ENCODE measurements at places on chromosomes 3 and 15. TPM values are rescaled to one million over a fixed set of nuclear protein-coding genes. Genes with fewer than 3 reads are reported as not detected.
A peak's percentile ranks its signal among the peaks of the same experiment; 100 is the strongest.

GABRA5 gene
- total RNA-seq, result 0.20 TPM

CPEB1 gene
- 0.87 TPM for total RNA-seq

MOBP gene
- 0.10 TPM for total RNA-seq

FOXB1 gene
- total RNA-seq, result not detected

GOLGA8N gene
- total RNA-seq, result 3.2 TPM

SUSD5 gene
- total RNA-seq, result 2.3 TPM

TTC21A gene
- 1.2 TPM for total RNA-seq

TRIM42 gene
- total RNA-seq, result not detected

GRCh38 chr3:171829841-171830517, 13.2 kb upstream of the TMEM212 start:
- peak overlapping the region; percentile 40 for H3K27ac ChIP-seq
- peak; percentile 85 for DNase-seq
- H3K27me3 ChIP-seq, result no peaks in the 10 kb centered on the region

DNA sequence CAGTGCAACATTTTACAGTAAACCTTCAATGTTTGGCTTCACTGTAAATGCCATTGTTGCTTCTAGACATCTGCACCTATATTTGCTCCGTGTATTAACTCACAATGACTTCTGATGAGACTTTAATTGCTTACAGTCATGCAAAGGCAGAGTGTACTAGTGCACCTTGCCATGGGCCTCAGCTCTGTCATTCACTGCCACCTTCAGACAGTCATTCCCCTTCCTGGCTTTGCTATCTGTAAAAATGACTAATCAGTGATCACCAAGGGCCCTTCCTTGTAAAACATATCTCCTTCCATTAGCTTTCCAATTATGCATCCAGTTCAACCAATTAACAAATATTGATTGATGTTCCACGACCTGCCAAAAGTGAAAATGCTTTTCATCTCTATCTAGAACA, 120.3 kb downstream of the ARRDC4 start:
- no peaks in the 10 kb centered on the region for H3K27me3 ChIP-seq
- H3K4me1 ChIP-seq, result peaks cover 5% of the 10 kb centered on the region
- peak; percentile 38 for DNase-seq
- H3K4me3 ChIP-seq, result no peak overlapping the region
- H3K27ac ChIP-seq, result no peak overlapping the region
- H3K36me3 ChIP-seq, result no peaks in the 10 kb centered on the region

- no peak overlapping the region for H3K27ac ChIP-seq
- H3K36me3 ChIP-seq, result no peaks in the 10 kb centered on the region
- DNase-seq, result no peak
Measured at GRCh38 chr3:59178698-59179097, 128.9 kb upstream of the CFAP20DC start.

DNA sequence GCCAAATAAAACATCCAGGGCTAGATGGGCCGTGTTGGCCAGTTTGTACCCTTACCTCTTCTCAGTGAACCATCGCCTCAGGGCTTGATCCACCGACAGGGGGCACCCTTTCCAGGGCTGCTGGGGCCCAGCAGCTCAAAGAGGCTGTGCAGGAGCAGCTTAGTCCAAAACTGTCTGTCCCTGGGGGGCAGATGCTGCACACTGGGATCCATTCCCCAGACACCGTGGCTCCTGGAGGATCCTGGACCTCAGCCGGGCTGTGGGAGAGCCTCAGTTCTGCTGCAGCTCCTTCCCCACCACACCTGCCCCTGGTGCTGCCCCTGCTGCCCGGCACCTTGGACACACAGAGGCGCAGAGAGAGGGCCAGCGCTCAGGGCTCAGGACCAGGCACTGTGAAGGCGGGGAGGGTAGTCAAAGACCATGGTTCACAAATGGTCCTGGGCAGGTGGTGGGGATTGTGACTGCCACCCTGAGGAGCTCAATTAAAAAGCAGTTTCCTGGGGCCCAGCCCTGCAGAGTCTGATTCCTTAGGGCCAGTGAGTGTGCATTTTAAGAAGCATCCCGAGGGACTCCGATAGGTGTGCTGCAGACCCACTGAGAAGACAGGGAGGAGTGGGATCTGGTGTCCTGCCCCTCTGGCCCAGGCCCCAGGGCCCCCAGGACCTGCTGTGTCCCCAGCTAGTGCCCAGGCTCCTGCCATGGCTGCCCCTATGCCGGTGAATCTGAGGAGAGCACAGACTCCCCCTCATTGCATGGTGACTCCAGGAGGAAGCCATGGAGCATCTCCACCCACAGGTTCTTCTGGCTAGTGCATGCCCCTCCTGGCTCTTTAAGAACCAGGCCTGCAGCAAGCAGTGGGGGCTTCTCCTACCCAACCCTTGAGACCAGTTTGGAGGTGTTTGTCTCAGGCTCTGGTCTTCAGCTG, 86.5 kb upstream of the PRR20G start:
- H3K27me3 ChIP-seq, result peaks cover 7% of the 10 kb centered on the region
- no peak overlapping the region for H3K4me3 ChIP-seq
- no peaks in the 10 kb centered on the region for H3K4me1 ChIP-seq
- no peak overlapping the region for H3K27ac ChIP-seq
- H3K36me3 ChIP-seq, result no peaks in the 10 kb centered on the region

- peak; percentile 84 for DNase-seq
- no peaks in the 10 kb centered on the region for H3K27me3 ChIP-seq
- H3K27ac ChIP-seq, result peak overlapping the region; percentile 65
- peaks cover 4% of the 10 kb centered on the region for H3K4me1 ChIP-seq
- no peak overlapping the region for H3K4me3 ChIP-seq
- no peaks in the 10 kb centered on the region for H3K36me3 ChIP-seq
Measured at GRCh38 chr15:69760890-69761568, 308.4 kb downstream of the RPLP1 start.

- no peak overlapping the region for H3K27ac ChIP-seq
- no peak overlapping the region for H3K4me3 ChIP-seq
- no peak for DNase-seq
- no peaks in the 10 kb centered on the region for H3K4me1 ChIP-seq
Measured at GRCh38 chr15:41396111-41396510, 6.2 kb downstream of the NDUFAF1 start.

DNA sequence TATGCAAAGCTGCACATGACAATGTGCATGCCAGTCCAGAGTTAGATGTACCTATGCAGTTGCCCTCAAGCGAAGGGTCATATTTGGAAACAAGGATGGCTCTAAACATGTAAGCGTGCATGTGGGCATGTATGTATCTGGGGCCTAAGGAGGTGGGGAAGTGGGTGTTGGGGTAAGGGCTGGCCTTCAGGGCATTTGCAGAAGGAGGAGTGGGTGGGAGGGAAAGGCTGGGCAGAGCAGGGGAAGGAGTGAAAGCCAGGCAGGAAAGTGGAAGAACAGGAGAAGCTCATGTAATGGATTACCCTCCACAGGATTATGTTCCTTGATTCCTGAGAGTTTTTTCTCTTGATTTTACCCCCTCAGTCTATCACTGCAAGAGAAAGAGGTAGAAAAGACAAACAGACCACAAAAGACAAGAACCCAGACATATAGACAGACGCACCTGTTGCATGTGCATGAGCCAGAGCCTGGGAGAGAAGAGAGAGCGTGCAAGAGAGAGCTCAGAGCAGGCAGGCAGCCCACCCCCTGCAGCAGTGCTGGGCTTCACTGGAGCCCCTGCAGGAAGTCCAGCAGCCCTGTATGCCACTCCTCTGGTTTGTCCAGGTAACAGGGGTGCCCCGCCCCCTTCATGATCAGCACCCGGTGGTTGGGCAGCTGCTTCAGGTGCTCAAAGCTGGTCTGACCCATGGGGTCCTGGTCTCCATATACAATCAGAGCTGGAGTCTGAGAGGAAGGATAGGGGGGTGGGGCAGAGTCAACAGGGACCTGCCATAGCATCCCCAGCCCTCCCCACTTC, 1.8 kb upstream of the PCBP4 start:
- DNase-seq, result no peak
- no peaks in the 10 kb centered on the region for H3K36me3 ChIP-seq
- H3K27ac ChIP-seq, result peak overlapping the region; percentile 92
- no peak overlapping the region for H3K4me3 ChIP-seq
- H3K4me1 ChIP-seq, result peaks cover 38% of the 10 kb centered on the region

- DNase-seq, result no peak
Measured at GRCh38 chr3:179542375-179542774, 20.4 kb upstream of the ACTL6A start.

GRCh38 chr15:63380151-63380807, 1.4 kb downstream of the CA12 start:
- peak overlapping the region; percentile 7 for H3K27ac ChIP-seq
- H3K36me3 ChIP-seq, result no peaks in the 10 kb centered on the region
- H3K4me1 ChIP-seq, result peaks cover 17% of the 10 kb centered on the region
- DNase-seq, result no peak
- no peak overlapping the region for H3K4me3 ChIP-seq

DNA sequence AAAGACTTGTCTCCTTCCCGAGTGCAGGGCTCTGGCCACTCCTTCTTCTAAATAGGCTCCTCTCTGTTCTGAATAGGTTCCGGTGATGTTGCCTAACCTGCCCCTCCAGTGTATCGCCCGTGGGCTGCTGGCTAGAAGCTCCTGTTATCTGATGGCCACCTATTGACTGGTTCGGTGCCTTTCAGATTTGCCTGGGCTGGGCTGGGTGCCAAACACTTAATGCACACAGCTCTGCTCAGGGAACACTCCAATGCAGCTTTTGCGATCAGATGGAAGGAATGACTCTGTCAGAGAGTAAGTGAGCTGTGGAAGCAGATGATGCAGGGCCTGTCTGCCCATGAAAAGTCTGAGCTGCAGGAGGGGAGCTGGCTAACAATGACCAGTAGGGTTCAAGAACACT, 112.9 kb downstream of the CORO2B start:
- H3K27ac ChIP-seq, result no peak overlapping the region
- DNase-seq, result peak; percentile 30
- H3K4me1 ChIP-seq, result no peaks in the 10 kb centered on the region
- H3K27me3 ChIP-seq, result no peaks in the 10 kb centered on the region
- H3K4me3 ChIP-seq, result no peak overlapping the region

DNA sequence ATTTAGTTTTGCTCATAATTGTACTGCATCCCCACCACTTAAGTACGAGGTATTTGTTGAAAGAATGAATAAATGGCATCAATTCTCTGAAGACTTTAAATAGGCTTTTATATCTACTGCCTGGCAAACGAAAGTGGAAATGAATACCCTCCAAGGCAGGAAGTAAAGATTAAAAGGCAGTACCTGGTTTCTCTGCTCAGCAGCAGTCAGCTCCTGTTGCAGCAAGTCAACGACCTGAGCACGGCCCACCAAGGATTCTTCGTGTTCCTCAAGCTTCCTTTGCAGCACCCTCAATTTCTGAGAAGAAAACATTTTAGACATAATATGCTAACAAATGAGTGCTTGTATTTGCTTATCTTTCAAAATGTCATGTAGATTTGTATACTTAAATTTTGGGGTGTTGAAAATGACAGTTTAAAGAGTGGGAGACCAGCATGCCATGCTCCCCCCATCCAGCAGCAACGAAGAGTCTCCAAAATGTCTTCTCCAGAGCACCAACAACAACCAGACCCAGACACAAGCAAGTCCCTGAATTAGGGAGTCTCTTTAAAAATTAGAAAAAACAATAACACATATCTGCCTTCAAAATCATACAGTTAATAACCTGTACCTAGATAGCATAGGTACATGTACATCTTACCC, 31.2 kb downstream of the GOLGB1 start:
- peaks cover 14% of the 10 kb centered on the region for H3K36me3 ChIP-seq
- H3K4me1 ChIP-seq, result no peaks in the 10 kb centered on the region
- H3K27ac ChIP-seq, result no peak overlapping the region

DNA sequence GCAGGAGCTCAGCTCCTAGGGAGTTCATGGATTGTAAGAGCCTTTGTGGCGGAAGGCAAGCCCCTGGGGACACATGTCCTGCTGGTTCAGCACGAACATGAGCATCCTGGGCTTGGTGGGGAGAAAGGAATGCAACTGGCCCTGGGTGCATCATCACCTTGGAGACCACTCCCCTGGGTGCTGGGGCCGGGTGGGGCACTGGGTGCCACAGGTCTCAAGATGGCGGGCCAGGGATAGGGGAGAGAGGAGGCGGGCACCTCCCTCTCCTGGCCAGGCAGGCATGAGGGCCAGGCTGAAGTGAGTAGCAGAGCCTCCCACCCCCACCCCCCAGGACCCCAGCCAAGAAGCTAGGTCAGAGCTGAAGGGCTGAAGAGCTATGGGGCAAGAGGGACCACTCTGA, 768 bp downstream of the PCBP4 start:
- no peaks in the 10 kb centered on the region for H3K27me3 ChIP-seq
- peak overlapping the region; percentile 95 for H3K27ac ChIP-seq
- H3K4me3 ChIP-seq, result peak overlapping the region; percentile 75
- no peaks in the 10 kb centered on the region for H3K36me3 ChIP-seq
- H3K4me1 ChIP-seq, result peaks cover 31% of the 10 kb centered on the region
- DNase-seq, result no peak

DNA sequence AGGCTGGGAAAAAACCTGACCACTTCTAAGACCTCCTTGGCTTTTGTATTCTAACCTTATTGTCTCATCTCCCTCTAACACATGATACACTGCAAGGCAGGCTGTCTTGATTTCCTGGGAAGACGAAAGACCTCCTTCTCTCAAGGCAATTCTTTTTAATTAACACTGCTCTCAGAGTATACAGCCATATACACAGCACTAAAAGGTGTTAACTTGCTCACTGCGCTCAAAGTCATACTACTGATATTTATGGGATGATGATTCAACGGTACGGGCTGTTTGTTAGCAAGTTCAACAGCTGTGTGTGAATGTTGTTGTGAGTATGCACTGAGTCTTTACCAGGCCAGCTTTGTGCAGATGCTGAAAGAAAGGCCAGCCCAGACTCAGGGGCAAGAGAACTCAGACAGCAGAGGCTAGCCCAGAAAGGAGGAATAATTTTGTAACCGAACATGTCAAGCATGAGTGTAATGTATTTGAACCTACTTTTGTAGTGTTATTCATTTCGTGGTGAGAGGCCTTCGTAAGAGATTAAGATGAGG, 229.9 kb downstream of the IL5RA start:
- H3K27me3 ChIP-seq, result no peaks in the 10 kb centered on the region
- H3K27ac ChIP-seq, result no peak overlapping the region
- no peaks in the 10 kb centered on the region for H3K36me3 ChIP-seq
- DNase-seq, result no peak
- H3K4me1 ChIP-seq, result no peaks in the 10 kb centered on the region

GRCh38 chr3:195802795-195803194, 8.9 kb downstream of the MUC4 start:
- H3K36me3 ChIP-seq, result no peaks in the 10 kb centered on the region
- H3K4me1 ChIP-seq, result peaks cover 10% of the 10 kb centered on the region
- H3K4me3 ChIP-seq, result no peak overlapping the region
- peak overlapping the region; percentile 88 for H3K27ac ChIP-seq
- DNase-seq, result peak; percentile 34

- peak within 1 kb of the TSS; percentile 89 for H3K27ac ChIP-seq
- peak within 1 kb of the TSS; percentile 43 for H3K4me3 ChIP-seq
- peaks cover 16% of the 10 kb centered on the region for H3K4me1 ChIP-seq
- H3K36me3 ChIP-seq, result no peaks in the 10 kb centered on the region
Measured at GRCh38 chr15:65286704-65287519, at the start of gene PARP16. Gene PARP16, minus strand, starts transcription at chr15:65286883. Its CDS starts 457 bp downstream, at chr15:65286426.

DNA sequence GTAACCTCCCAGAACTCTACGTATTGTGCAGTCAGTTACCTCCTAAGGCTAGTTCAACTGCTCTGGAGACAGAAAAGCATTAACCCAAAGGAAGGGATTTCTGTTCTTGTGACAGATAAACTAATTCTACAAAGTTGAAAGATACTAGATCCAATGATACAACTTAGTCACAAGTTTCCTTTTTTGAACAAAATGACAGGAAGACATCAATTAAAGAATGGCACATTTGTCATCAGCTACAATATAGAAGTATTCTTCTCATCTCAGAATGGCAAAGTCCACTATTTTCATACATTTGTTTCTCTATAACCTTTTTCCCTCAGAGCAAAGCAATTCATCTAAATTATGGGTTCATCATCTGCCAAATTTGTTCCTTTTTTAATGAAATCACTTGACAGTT, 43.7 kb downstream of the ISL2 start:
- H3K36me3 ChIP-seq, result no peaks in the 10 kb centered on the region
- DNase-seq, result no peak
- H3K4me3 ChIP-seq, result no peak overlapping the region
- peaks cover 8% of the 10 kb centered on the region for H3K4me1 ChIP-seq
- no peaks in the 10 kb centered on the region for H3K27me3 ChIP-seq

Data from hepatocyte (in vitro differentiated cells).